Activated CD8-positive, alpha-beta memory T cell treated with anti-CD3 and anti-CD28 coated beads for 1 hour (primary cell): ENCODE measurements at places on chromosomes 6 and 20.

DNA sequence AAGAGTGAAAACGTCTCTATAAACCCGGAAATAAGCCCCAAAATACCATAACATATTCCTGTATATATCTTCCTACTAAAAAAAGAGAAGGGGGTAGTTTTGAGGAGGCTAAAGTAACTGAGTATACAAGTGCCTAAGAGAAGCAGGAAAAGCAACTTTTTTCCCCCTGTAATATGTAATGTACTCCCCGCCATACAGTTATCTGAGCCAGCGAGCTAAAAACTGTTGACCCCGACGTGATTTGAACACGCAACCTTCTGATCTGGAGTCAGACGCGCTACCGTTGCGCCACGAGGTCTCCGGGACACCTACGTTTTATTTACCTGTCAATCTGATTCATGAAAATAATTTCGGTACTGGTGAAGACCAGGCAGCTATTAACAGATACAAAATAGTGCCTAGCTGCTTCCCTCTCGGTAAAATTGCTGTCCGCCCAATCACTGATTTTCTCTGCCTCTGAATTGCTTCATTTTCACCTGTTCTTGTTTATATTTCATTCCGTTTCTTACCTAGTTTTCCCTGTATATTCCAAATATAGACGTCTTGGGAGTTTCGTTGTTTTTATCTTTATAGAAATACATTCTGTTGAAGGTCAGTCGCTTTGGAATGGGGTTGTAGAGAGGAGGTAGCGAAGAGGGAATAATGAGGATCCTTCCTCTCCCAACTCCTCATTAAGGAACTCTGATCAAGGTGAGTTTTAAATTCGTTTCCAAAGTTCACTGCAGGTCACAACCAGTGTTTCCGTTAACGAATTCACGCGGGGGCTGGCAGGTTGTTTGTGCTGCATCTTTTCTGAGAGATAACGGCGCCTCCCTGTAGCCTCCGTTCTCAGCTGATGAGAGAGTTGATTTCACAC lies 33.6 kb upstream of the BTN3A2 start:
- no peak for DNase-seq

- no peak for DNase-seq
Observed at GRCh38 chr6:128757961-128758360, 125.0 kb upstream of the LAMA2 start.

GRCh38 chr6:113585246-113585645 lies 271.9 kb upstream of the MARCKS start:
- no peak for DNase-seq

DNA sequence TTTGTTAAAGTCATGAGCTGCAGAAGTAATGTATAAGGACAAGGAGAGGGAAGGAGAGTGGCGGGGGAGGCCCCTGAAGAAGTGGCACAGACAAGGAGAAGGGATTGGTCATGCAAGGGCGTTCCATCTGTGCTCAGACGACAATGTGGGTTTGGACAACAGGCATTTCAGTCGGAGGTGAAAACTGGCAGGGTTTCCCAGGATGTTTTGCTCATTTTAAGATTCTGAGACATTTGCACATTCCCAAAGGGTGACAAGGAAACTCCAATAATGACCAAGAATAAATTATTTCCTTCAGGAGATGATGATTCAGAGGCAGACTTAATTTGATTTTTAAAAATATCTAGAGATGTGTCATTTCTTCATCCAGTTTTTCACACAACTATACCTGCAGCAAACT lies 181.8 kb downstream of the HIVEP2 start:
- DNase-seq = no peak

DNA sequence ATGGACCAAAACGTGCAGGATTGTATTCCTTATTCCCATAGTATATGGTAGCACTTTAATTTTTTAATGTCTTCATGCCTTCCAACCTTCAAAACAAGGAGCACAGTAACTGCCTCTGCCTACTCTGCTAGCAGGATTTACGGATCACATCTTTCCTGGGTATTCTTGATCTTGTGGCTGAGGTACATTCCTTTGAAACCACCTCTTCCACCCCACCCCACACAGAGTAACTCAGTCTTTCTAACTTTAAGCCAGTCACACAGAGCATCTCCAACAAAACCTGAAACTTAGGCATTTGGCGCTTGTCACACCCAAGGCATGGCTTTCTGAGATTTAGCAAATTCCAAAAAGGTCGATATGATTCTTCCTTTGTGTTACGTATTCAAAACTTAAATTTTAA lies 2.3 kb upstream of the ID4 start:
- no peak for DNase-seq

DNA sequence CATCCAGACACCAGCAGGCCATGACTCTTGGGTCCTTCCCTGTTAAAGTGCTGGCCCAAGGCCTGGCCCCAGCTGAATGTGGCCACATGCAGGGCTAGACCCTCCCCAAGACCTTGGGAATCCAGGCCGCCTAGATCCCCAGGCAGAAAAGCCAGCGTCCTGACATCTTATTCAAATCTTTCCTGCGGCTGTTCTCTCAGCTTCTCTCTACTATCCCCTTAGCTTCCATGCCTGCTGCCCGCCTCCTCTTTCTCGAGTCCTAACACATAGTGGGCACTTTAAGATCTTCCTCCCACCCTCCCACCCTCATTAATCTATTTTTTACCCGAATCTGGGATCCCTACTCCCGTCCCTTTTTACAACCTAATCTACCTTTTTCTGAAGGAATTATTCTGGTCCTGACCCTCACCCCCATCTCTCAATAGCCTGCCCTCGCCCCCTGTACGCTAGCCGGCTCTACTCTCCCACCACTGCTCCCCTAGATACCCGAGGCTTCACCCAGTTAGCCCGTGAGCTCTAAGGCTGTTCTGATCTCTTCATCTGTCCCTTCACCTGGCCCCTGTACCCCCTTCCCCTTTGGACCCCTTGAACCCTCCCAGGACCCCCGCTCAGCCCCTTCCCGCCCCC lies at the start of gene CCHCR1:
Gene CCHCR1, minus strand, starts transcription at position 290 of the 627 bp plus-strand sequence. Its CDS starts 202 bp downstream, at position 88.
- no peak for DNase-seq

DNA sequence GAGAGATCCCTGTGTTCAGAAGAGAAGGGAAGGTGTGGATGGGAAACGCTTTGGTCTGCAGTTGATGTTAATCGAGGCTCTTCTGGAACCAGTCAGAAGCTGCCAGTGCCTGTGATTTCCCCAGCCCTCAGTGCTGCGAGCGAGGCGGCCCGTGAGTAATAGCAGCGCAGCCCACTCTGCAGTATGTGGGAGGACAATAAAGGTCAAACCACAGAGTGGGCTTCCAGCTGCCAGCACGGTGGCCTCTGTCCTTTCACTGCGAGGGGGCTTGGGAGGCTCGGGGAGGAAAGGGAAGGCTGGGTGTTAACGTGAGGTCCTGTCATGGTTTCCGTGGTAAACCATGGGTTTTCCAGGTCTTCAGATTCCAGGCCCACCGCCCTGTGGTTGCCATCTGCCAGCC lies 32.3 kb upstream of the TAGAP start:
- peak; percentile 17 for DNase-seq

- DNase-seq = no peak
Observed at GRCh38 chr20:50695135-50695872, 4.0 kb upstream of the RIPOR3 start.

DNA sequence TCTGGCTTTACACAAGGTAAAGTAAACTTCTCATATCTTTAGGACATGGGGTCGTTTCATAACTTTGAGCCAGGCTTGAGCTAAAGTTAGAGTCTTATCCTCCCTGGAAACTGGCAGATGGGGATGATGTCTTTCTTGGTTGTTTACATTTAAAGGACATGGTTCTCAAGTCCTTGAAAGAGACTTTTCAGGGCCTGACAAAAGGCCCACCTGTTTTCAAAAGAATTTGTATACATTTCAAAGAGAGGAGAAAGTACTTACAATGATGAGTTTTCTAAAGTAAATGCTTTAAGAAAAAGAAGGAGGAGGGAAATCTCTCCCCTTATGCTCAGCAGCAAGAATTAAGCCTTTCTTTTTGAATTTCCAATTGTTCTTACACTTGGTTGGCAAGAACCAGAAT lies 45.7 kb upstream of the TINAG start:
- no peak for DNase-seq

- no peak for DNase-seq
Observed at GRCh38 chr20:25118529-25118928, 36.6 kb upstream of the VSX1 start.

DNA sequence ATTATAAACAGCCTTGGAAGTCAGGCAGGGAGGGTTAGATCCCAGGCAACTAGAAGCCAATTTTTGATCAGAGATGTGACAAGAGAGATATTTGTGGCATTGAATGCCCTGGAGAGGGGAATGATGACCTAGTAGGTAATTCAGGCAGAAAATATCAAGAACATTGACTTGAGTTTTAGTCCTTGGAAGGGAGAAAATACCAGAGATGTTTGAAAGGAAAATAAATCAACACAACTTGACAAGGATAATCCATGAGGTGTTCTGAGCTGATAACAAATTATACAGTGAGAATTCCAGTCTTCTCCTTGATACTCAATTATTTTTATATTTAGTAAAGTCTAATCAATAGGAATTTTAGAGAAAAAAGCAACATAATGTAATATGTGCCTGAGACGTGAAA lies 10.6 kb upstream of the MARCKS start:
- DNase-seq = no peak

GRCh38 chr6:87901613-87902012 lies 146.0 kb upstream of the SPACA1 start:
- DNase-seq = no peak

GRCh38 chr6:119096721-119097565 lies 18.5 kb upstream of the FAM184A start:
- DNase-seq = no peak

GRCh38 chr6:109257494-109257893 lies 124.8 kb downstream of the CD164 start:
- no peak for DNase-seq

DNA sequence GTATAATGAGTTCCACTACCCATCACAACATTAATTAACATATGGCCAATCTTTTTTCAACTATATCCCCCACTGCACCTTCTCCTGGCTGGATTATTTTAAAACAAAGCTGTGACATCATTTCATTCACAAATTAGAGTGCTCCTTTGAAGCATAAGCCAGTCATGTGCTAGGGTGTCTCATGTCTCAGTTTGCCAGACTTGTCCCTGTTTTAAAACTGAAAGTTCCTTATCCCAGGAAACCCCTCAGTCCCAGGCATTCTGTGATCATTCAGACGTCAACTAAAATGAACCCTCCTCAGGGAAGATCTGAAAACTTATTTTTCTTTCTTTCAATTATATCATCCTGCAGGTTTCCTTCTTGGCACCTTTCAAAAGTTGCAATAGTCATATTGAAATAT lies 29.3 kb upstream of the LOC128125822 start:
- DNase-seq = no peak

GRCh38 chr6:80938131-80938530 lies 814.4 kb downstream of the TENT5A start:
- DNase-seq = no peak

- DNase-seq = no peak
Observed at GRCh38 chr20:37907677-37908401, 4.9 kb downstream of the VSTM2L start.

DNA sequence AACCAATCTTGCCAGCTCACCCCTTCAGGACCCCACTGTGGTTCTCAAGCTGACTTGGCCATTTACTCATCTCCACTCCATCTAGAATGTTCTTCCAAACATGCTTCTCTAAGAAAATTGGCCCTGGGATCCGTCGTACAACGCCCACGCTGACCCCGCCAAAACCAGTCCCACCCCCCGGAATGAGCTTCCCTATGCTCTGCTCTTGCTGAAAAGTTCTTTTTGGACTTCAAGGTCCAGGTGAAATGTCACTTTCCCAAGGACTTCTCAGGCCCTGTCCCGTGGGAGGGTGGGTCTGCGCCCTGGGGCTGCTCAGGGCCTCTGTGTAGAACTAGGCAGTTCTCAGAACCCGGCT lies 9.9 kb downstream of the NOL4L start:
- DNase-seq = no peak

GRCh38 chr6:139343052-139343750 lies 31.2 kb downstream of the CITED2 start:
- DNase-seq = no peak

DNA sequence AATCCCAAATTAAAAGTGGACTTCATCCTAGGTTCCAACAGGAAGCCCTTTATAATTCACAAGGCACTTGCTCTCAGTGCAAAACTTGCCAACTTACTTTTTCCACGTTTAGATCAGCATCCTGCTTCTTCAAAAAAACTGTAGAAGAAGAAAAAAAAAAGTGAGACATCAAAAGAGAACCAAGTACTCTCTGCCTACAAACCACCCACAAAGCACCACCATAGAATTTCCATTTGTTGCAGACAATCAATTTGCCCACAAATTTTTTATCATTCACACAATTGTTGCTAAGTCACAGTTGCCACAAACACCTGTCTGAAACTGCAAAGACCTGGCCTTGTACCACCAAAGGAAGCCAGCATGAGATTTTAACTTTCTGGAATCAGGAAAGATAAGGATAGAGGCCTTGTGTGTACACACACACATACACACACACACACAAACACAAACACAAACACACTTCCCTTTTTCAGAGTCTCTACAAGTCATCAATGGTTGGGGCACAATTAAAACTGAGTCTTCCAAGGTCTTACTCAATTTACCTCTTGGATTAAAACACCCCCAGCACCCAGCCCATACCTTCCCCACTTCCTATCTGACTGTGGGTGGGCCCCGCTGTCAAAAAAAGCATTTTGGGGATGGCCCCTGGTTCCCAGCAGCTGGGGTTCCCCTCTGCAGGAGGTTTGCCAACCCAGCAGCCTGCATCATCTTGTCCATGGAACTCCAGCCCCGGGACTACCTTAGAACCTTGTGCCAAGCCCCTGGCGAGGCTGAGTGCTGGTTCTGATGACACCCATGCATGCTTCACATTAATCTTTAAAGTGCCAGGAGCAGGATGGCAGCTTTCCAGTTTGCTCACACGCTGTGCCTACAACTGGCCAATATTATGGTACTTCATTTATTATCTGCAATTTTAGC lies 26.5 kb downstream of the FYN start:
- no peak for DNase-seq

DNA sequence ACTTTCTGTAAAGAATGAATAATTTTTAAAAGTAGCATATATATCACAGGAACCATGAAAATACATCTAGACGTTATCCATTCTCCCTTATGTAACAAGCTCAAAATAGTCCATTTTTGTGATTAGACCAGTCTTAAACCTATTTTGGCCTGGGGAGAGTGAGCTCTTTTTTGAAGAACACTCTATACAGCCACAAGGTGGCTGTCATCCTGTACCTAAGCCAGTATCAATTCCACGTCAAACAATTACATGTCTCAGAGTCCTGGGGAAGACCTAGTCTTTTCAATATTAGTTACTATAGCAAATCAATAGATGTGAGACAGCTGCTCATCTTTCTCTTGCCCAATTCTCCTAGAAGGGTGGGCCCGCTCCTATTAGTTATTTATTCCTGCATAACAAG lies 28.4 kb downstream of the FBXO5 start:
- no peak for DNase-seq
